ENCODE measurements at places on chromosomes 11 and 22.

DNA sequence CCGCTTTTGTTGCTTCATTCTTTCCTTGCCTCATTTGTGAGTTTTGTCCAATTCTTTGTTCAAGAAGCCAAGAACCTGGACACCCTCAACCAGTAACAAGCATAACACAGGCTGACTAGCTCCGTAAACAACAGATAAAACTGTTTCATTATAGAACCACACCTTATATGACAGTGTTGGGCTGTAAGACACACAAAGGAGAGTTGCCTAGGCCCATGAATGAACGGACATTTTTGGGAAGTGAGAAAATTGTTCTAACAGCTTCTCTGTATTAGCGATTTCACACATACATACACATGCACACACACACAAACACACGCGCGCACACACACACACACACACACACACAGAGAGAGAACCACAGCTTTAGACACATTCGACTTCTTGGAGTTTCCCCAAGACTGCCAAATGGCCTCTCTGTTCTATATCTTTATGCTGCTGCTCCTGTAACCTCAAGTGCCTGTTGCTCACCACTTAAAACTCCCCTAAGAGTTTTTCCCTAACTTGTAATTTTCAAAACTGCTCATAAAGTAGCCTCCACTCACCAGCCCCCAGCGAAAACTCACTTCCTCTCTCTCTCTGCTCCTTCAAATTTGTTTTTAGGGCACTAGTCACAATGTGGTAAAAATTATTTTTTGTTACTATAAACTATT, 35.9 kb downstream of the CTSC start:
- DNase-seq, result no peak

DNA sequence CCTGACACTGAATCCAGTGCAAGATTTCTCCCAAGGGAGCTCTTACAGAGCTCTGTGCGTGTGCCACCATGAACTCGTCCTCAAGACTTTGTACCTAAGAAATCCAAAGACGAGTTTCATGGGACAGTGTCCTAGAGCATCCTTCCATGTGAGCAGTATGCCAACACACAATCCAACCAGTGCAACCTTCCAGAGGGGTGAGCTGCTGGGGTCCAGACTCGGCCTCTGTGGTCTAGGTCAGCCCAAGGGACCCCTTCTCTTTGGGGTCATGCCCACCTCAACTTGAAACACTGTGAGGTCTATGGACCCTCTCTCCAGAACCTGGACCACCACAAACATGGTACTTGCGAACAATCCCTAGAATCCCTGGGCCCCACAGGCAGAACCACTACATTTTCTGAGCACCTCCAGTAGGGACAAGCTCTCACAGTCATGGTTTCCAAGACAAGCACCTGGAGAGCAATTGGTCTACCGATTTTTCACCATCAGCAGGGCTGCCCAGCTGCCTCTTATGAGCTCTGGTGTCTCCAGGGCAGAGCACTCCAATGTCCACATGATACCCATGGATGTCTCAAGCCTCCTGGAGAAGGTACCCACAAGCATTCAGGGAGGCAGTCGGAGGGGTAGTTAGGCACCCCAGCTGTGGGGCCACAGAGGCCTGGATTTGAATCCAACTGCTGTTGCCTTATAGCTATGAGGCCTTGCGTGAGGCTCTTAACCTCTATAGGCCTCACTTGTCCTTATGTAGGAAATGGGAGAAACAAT, 7.7 kb downstream of the CHST1 start:
- DNase-seq, result no peak

GRCh38 chr11:33875621-33876294, 16.1 kb downstream of the LMO2 start:
- DNase-seq, result no peak

DNA sequence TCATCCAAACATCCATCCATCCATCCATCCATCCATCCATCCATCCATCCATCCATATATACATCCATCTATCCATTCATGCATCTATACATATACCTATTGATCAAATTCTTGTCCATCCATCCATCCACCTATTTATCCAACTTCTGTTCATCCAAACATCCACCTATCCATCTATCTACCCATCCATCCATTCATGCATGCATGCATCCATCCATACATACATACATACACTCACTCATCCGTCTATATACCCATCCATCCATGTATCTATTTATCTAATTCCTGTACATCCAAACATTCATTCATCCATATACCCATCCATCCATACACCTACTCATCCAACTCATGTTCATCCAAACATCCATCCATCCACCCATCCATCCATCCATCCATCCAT, 19.3 kb upstream of the YWHAH start:
- DNase-seq, result no peak

DNA sequence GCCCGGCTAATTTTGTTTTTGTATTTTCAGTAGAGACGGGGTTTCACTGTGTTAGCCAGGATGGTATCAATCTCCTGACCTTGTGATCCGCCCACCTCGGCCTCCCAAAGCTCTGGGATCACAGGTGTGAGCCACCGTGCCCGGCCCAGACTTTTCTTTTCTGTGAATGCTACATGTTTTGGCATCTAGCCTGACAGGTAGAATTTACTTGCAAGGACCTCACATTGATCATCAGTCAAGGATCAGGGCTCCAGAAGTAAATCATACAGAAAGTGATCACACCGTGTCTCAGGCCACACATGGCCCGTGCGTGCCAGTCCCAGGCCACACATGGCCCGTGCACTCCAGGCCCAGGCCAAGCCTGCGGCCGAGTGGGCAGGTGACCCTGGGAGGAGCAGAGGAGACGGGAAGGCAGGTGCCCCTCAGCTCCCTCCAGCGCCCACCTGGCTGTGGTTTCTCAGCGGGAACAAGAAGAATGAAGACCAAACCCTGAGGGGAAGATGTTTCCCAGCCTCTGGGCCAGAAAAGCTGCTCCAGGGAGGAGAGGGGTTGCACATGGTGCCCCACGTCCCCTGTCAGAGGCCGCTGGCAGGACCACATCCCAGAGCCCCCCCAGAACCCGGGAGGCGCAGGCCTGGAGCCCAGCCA, 76.2 kb downstream of the BRD1 start:
- no peak for DNase-seq

DNA sequence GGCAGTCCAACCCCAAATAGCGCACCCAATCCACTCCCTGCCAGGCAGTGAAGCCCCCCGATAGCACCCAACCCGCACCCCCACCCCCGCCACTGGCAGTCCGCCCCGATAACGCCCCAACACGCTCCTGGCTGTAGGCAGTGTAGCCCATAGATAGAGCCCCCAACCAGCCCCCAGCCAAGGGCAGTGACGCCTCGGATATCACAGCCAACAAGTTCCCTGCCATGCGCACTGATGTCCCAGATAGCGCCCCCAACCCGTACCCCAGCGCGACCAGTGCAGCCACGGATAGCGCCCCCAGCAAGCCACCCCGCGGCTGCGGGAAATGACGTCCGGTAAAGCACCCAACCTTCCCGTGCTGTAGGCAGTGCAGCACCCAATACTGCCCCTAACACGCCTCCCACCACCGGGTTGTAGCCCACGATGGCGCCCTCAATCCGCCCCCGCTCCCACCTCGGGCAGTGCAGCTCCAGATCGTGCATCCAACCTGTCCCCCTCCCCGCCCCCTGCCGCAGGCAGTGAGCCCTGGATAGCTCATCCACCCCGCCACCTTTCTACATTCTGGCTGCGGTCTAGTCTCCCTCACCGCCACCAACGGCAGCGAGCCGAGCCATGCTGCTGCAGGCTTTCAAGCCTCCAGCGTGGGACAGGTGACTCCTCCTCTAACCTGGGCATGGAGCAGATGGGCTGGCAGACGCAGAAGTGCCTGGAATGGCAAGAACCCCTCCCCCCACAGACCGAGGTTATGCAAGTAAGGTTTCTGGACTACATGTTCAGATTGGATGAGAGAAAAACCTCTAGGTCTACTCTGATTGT, 625 bp downstream of the RFPL2 start:
- no peak for DNase-seq

DNA sequence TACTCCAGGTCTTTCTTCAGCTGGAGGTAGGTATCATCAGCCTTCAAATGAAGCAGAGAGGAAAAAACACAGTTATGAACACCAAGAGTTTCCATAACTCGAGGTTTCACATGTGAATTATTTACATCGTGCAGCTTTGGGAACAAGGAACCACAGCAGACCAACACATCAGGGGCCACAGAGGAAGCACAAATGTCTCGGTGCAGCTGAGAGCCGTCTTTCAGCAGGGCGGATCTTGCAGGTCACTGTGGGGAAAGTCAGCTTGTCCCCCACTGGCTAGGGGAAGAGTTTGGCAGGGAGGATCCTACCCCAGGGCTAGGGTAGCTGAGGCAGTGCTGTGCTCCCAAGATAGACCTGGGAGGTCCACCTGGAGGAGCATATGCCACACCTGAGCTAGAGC, 74.7 kb downstream of the C11orf58 start:
- DNase-seq, result no peak

DNA sequence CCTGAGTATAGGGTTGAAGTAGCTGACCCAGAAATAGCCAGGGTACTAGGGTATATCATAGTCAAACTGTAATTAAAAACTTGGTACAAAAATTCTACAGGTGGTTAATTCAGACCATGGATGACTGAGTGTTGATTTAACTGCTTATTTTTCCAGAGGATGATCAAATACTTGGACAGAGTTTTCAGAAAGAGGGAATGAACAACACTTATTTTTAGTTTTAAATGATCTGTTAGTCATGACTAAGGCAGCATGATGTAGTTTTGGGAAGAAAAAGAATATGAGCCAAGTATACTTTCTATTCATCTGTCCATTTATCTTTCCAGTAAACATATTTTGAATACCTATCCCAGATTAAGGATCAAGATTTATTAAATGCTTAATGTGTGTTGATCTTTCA, 19.8 kb upstream of the CCDC89 start:
- DNase-seq, result no peak

GRCh38 chr22:30984317-30984716, 15.3 kb downstream of the TUG1 start:
- DNase-seq, result no peak

DNA sequence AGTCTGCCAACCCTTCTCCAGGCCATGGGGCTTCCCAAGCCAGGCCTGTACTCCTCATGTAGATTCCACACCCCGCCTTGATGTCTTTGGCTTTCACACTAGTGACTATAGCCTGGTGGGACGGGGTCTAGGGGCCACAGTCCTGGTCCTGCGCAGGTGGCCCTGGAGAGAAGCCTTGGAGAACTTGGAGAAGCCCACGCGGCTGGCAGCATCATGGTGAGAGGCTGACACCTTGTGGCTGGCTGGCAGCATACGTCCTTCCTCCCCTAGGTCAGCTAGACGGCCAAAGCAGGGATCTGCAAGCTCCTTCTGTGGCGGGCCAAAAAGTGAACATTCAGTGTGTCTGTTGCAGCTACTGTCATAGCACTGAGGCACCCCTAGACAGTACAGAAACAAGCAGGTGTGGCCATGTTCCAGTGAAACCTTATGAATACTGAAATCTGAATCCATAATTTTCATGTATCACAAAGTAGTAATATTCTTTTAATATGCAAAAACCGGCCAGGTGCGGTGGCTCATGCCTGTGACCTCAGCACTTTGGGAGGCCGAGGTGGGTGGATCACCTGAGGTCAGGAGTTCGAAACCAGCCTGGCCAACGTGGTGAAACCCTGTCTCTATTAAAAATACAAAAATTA, 42.0 kb downstream of the FAM83F start:
- no peak for DNase-seq

DNA sequence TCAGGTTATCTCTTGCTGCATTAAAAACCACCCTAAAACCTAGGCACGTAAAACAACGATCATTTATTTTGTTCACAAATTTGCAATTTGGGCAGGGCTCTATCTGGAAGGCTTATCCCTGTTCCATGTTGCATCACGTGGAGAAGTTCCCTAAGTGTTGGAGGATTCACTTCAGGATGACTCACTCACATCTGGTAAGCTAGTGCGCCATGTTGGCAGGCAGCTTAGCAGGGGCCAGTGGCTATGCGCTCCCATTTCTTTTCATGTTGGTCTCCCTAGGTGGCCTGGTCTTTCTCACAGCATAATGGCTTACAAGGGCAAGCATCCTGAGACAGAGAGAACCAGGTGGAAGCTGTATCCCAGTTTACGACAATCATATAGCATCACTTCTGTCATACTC, 226.8 kb downstream of the BLID start:
- no peak for DNase-seq

DNA sequence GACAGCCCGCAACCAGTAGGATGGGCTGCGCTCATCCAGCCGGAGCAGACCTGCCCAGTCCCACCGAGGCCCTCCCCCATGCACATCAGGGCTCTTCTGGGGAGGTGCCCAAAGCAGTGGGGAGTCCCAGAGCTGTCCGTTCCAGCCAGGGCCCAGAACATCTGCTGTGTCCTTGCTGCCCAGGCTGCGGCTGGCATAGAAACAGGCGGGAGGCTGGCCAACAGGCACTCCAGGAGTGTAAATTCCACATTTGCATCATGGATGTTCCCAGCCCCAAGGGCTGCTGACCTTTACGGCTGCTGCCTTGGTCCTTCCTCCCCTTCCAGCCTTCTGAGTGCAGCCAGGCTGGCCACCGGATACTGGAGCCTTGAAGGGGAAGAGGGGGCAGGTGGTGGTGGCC, 30.0 kb upstream of the SYT7 start:
- no peak for DNase-seq

GRCh38 chr22:19482297-19482696, 2.6 kb downstream of the CDC45 start:
- DNase-seq, result no peak

DNA sequence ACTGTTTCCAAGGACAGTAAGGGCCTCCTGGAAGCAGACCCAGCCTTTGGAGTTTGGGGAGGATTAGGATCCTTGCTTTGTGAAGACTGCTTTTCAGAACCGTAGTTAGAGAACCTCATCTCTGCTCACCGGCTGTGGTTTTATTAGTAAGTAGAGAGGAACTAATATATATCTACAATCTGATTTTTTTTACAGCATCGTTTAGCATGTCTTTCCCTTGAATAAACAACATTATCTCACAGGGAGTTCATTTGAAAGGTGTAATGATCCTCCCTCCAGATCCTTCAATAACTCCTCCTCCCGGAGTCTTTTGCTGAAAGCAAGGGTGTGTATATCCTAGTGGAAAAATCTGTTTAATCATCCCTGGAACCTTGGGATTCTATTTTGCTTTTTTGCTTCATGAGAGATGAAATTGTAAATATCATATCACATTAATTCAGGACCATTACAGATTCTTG, 132.7 kb downstream of the DBX1 start:
- DNase-seq, result no peak

DNA sequence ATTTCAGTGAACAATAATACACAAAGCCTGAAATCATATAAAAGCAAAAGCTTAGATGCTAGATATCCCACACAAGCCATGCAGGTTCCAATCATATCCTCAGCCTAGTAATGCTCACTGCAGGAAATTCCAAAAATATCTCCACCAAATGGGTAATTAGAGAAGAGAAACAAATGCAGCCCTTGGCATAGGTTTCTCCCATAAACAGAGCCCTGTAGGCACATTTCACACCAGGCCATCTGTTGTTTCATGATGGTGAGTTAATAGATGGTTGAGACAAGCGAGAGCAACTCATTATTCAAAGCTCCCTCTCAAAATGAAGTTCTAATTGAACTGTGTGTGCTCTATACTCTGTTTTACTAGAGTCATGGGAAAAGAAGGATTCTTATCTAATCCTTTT, 154.6 kb upstream of the TRPC6 start:
- no peak for DNase-seq

DNA sequence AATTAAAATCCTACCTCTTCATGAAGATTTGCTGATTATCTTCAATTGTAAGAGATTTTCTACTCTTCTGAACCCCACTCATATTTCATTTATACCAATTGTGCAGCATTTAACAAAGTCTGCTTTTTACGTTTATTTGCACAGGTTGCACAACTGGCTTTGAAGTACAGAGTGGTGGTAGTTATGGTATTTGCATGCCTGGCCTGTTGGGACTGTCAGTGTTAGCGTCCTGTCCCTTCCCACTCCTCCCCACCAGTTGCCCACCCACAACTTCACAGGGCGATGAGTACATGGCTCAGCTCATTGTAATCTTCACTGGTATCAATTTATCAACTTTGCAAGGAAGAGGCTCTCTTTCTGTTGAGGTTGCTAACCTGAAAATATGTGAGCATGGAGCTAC, 372.3 kb downstream of the AASDHPPT start:
- no peak for DNase-seq
